Stimulated activated CD4-positive, alpha-beta T cell treated with anti-CD3 and anti-CD28 coated beads, Interleukin-1b, Interleukin-23, amount 100 ng/mL, for 4 hours (primary cell): ENCODE measurements at places on chromosomes 5 and 9.

DNA sequence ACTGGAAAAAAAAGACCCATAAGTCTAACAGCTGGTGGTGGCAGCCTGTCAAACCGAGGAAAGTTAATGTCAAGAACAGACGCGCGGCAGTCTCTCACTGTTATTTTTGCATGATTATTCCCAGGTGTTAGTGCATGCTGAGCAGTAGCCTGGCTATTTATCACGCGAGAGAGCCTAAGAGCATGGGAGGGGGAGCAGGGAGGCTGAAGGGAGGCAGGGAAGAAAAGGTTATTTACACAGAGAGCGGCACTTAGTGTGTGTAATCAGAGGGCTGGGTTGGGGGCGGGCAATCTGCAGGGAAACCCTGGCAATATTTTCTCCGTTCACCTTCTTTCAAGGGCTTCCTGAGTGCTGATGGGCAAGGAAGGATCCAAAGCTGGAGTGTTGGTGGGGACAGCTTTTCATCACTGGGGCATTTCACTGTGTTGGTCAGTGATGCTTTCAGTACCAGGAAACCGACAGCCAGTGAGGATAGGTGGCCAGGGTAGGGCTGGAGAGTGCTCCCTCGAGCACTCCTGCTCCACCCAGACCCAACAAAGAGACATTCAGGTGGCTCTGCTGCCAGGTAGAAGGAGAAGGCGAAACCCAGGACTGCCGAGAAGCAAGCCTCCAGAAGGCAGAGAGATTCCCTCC, 39.6 kb downstream of the ZNF608 start:
- no peak for DNase-seq

- DNase-seq: no peak
Measured at GRCh38 chr5:159181152-159181551, 28.2 kb downstream of the RNF145 start.

DNA sequence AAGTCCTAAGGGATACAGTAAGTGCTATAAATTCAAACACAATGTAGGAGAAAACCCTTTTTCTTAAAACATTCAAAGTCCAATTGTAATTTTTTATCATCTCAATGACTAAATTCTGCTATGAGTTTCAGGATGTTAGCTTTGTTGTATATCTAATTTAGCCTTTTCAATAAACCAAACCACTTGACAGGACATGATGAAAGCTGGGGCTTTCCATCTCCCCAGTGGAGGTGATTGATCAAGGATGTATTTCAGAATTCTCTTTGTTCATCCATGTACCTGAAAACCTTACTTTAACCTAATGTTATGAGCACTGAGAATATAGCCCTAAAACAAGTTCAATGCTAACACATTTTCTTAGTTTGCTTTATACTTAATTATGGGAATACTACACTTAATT, 639.0 kb upstream of the ITGA1 start:
- no peak for DNase-seq

GRCh38 chr5:146699138-146699537, 179.4 kb downstream of the PPP2R2B start:
- DNase-seq: no peak

DNA sequence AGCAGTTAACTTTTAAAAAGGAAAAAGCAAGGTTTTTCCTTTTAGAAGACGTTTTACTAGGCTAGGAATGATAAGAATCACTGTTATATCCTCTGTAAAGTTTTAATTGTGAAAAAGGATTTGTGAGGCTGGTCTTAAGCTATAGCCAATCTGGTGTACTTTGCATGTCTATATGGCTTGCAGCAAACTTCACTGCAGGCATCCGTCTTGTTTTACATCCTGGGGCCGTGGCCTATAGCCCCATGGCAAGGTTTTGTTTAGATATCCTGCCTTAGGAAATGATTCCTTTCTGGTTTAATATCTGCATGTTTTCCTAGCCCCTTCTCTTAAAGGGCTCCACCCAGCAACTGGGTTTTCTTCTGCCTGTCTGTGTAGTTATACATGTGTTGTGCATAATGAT, 272.8 kb downstream of the ICE1 start:
- no peak for DNase-seq

DNA sequence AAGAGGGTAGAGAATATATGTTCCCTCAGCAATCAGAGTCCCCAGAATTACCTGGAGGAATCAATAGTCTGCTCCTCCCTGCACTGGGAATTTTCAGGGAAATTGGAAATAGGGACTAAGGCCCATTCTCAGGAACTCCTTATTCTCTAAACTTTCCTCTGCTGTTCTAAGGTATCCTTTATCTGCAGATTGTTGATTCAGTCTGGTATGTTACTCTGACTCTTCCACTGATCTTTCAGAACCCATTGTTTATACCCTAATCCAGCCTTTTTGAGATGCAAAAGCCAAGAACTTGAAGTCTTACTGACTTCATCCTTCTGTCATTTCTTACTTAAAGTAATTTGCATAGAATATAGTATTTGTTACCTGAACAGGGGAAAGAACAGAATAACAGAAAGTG, 143.5 kb upstream of the PPP1R2B start:
- no peak for DNase-seq

DNA sequence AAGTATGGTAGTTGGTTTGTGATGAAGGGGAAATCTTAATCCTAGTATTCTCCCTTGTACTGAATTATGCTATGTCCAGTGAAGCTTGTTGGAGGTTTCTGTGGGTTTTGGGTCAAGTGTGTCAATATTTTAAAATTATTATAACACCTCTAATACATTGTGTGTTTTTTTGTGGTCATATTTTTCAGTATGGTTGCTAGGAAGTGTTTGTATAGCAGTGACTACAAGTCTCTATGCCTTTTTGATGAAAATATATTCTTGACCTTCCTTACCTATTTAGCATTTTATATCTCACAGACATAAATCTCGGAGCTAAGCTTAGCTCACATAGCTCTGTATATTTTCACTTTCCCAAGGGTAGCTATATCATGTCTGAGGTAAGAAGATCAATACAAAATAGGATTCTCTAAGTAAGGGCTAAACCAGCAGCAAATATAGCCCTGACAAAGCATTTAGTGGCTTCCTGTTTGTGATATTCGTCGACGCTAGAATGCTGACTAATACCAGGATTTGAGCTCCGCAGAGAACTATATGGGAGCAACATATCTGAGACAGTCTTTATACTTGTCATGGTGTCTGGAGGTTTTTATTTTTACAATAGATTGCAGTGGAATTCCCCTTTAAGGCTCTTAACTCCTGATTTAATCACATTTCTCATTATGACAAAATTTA, 82.3 kb downstream of the MACIR start:
- DNase-seq: no peak

- DNase-seq: no peak
Measured at GRCh38 chr9:114386886-114387679, 699 bp downstream of the AKNA start.

DNA sequence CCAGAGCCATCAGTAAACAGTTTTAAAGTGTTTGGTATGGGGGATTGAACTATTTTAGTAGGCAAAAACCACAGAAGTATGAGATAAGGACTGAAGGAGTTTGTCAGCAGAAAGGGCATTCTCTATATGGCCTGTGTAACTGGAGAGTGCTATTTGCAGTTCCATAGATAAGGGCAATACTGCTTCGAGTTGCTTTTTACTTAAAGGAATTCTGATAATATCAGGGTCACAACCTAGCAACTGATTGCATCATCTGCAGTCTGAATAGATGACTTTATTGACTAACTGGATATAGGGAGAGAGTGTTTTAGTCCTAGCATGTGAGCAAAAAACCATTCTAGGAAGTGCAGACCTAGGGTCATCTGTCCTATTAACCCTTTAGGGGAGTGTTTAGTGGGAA, 645.2 kb upstream of the PTPRD start:
- no peak for DNase-seq

DNA sequence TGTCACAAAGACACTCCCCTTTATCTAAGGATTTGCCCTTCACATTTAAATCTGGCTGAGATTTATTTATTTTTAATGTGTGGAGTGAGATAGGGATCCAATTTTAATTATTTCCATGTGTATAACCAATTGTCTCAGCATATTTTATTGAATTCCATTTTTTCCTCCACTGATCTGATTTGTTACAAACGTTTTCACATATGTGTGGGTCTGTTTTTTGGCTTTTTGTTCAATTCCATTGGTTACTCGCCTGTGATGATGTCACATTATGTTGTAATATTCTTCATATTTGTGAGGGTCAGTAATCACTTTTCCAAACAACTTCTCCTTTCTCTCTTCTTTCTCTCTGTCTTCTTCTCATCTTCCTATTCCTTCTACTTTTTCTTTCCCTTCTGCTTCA, 278.3 kb upstream of the RFX3 start:
- no peak for DNase-seq

GRCh38 chr9:128358861-128359260, 12.3 kb upstream of the URM1 start:
- DNase-seq: no peak

- DNase-seq: no peak
Measured at GRCh38 chr9:99752417-99753109, 69.1 kb upstream of the NR4A3 start.

GRCh38 chr5:22643356-22643755, 209.8 kb downstream of the CDH12 start:
- DNase-seq: no peak

DNA sequence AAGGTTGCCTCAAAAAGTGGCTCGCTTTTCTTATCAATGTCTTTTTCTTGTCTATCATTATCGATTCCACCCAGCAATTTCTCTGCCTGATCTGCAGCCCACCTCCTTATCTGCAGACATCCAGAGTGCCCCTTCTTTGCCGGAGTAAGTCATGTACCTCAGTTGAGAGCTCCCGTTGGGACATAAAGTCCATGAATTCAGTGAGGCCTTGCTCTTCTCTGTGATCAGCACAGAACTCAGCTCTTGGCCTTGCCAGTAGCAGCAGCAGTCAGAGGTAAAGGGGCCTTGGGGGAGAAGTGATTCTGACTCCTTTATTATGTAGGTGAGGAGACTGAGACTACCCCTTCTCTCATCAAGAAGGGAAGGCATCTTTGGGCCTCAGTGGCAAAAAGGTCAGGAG, 24.9 kb upstream of the DCAF12 start:
- no peak for DNase-seq

- no peak for DNase-seq
Measured at GRCh38 chr9:20212806-20213205, 409.5 kb downstream of the MLLT3 start.

DNA sequence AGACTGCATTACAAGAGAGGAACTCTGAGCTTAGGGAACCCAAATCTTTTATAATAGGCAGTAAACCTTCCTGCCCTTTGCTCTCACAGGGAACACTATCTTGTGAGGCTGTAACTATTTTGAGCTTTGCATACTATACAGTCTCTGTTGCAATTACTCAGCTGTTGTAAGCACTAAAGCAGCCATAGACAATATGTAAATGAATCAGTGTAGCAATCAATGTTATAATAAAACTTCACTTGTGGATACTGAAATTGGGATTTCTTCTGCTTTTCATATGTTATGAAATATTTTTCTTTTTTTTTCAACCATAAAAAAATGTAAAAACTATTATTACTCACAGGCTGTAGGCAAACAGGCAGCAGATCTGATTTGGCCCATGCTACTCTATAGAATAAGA, 16.7 kb upstream of the UBQLN1 start:
- DNase-seq: no peak

DNA sequence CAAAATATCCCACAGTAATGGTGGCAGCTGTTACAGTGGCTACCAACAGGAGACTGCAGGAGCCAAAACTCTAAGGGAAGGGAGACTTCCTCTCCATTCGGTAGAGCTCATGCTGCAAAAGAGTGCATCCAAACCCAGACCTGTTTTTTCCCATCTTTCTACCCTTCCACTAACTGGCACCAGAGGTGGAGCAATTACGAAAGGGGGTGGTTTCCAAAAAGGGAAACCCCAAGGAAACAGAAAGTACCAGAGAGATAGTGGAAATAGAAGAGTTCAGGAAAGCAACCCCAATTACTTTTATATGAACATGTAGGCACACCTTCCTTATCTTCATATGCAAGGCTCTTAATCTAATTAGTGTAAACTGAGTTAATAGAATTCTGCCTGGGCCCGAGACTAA, 7.3 kb upstream of the WDR41 start:
- DNase-seq: no peak

- no peak for DNase-seq
Measured at GRCh38 chr9:27162045-27162444, 53.0 kb downstream of the TEK start.

DNA sequence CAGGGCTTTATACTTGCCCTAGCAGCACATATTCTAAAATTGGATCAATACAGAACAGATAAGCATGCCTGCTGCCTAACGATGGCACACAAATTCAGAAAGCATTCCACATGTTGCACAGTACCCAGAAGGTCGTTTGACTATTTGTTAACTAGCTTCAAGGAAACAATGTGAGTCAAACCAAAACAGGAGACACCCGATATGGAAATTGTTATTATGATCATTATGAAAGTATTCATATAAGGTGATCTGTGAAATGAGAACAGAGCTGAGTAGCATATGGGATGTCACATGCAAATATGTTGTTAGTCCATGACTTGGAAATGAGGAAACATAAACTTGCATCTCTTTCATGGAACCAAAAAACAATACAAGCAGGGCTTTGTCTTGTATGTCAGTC, 56.3 kb upstream of the BICD2 start:
- no peak for DNase-seq

GRCh38 chr5:167763772-167764171, 527.7 kb upstream of the WWC1 start:
- DNase-seq: no peak

GRCh38 chr5:157930710-157931109, 71.8 kb upstream of the CLINT1 start:
- no peak for DNase-seq

- no peak for DNase-seq
Measured at GRCh38 chr9:127707766-127708165, 978 bp downstream of the CFAP157 start.

- no peak for DNase-seq
Measured at GRCh38 chr5:132466433-132467286, 23.9 kb downstream of the IRF1 start.

- DNase-seq: no peak
Measured at GRCh38 chr9:88747768-88748167, 212.8 kb downstream of the NXNL2 start.

- DNase-seq: no peak
Measured at GRCh38 chr9:16501141-16501540, 369.3 kb downstream of the BNC2 start.

DNA sequence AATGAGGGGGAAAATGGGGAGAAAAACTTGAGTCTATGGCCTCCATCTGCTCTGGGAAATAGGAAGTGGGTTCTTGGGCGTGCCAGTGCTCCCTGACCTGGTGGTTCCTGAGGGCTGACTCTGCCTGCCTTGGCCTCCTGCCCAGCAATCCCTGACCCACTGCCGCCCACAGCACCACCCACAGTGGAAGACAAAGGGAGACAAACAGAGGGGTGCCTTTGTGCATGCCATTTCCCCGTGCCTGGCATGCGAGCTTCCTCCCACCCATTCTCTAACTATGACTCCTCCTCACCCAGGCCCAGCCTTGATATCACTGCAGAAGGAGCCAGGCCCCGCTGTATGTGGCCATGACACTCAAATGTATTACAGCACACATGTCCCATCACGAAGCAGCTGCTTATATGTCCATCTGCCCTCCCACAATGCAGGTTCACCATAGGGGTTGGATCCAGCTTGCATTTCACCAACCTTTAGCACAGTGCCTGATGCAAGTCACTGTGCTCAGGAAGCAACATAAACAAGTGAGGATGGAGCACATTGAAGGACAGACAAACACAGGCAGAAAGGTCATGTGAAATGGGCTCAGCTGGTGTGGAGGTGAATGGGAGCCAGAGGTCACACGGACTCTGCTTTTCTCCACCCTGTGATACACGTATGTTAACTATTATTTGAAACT, 84.4 kb downstream of the ADRB2 start:
- no peak for DNase-seq

GRCh38 chr5:178339272-178339671, 106.7 kb upstream of the PHYKPL start:
- no peak for DNase-seq

- no peak for DNase-seq
Measured at GRCh38 chr9:131707733-131708157, 32.1 kb downstream of the RAPGEF1 start.
